ENCODE measurements at places on chromosomes 3 and 15. TPM values are rescaled to one million over a fixed set of nuclear protein-coding genes. Genes with fewer than 3 reads are reported as not detected.

GRCh38 chr3:111911446-111911845 is 52.4 kb downstream of the PHLDB2 start:
- no peak overlapping the region for H3K4me3 ChIP-seq
- peaks cover 6% of the 10 kb centered on the region for H3K36me3 ChIP-seq
- no peak for DNase-seq
- H3K27me3 ChIP-seq = no peaks in the 10 kb centered on the region
- peak overlapping the region; percentile 38 for H3K27ac ChIP-seq

DNA sequence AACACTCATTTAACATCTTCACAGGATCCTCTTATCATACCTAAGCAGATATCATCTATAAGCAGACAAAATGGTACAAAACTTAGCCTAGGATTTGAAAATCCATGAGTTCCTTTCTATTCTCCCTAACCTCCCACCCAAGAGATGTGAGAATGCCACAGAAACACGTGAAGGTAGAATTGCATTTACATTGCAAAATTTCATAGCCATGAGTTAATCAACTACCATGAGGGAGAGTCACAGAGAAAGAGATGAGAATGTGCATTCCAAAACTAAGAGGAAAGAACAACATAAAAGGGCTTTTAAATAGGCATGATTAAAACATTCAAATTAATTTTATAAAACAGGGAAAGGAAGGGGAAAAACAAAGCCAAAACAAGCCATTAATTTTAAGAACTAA is 806.2 kb downstream of the NTRK3 start:
- H3K27me3 ChIP-seq = no peaks in the 10 kb centered on the region
- H3K36me3 ChIP-seq = no peaks in the 10 kb centered on the region
- H3K4me1 ChIP-seq = no peaks in the 10 kb centered on the region
- no peak overlapping the region for H3K4me3 ChIP-seq
- no peak for DNase-seq
- H3K27ac ChIP-seq = no peak overlapping the region

DNA sequence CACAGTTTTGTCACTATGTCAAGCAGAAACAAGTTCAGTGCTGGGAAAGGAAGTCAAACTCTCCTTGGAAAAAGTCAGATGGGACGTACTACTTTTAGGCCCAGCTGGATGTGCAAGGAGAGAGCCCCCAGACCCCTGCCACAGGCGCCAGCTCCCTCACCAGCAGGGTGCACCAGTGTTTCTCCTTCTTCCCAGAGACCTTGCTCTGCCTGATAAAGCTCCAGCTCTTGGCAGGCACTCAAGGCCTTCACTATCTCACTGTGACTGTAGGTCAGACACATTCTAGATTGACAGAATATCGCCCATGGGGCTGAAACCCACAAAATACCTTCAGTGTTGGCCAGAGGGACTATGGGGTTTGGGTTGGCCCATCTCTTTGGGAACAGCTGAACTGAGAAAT is 54.8 kb upstream of the CHRNB4 start:
- H3K27me3 ChIP-seq = no peaks in the 10 kb centered on the region
- no peak overlapping the region for H3K4me3 ChIP-seq
- no peak overlapping the region for H3K27ac ChIP-seq

DNA sequence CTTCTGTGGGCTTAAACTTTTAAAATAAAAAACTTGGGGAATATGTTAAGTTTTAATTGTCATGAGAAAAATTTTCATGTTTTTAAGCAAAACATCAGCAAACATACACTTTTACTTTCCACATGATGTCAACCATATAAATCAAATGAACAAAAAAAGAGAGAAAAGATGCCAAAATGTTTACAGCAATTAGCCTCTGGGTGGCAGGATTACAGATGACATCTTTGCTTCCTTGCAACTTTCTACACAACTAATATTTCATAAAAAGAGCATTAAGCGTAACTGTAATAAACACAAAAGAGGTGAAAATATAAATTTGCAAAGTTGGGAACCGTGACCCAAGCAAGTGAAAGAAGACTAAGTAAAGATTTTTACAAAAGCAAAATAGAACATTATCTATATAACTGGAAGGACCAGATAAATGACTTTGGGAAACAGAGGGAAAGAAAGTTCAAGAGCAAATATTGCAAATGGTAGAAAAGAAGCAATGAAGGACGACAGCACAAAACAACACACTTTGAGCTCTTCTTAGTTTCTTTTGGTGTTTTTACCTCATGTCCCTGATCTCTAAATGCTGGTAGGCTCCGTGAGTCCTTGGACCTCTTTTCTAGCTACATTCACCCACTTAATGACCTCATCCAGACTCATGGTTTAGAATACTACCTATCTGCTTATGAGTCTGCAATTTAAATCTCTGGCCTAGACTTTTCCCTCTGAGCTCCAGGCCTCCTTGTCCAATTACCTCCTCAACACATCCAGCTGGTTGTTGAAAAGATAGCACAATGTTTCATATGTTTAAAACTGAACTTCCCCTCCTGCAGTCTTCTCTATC is 9.4 kb downstream of the TP53BP1 start:
- no peaks in the 10 kb centered on the region for H3K27me3 ChIP-seq
- no peaks in the 10 kb centered on the region for H3K4me1 ChIP-seq
- H3K27ac ChIP-seq = no peak overlapping the region
- H3K36me3 ChIP-seq = peaks cover 77% of the 10 kb centered on the region

DNA sequence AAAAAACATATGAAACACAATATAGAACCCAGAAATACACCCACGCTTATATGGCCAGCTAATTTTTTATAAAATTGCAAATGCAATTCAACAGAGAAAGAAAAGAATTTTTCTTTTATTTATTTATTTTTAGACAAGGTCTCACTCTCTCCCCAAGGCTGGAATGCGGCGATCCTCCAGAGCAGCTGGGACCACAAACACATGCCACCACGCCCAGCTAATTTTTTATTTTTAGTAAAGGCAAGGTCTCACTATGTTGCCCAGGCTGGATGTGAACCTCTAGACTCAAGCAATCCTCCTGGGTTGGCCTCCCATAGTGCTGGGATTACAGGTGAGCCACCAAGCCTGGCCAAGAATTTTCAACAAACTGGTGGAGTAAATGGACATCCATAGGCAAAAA is 117.9 kb downstream of the SCAPER start:
- no peak overlapping the region for H3K4me3 ChIP-seq
- H3K4me1 ChIP-seq = no peaks in the 10 kb centered on the region
- no peak for DNase-seq
- H3K36me3 ChIP-seq = peaks cover 7% of the 10 kb centered on the region
- H3K27ac ChIP-seq = no peak overlapping the region

DNA sequence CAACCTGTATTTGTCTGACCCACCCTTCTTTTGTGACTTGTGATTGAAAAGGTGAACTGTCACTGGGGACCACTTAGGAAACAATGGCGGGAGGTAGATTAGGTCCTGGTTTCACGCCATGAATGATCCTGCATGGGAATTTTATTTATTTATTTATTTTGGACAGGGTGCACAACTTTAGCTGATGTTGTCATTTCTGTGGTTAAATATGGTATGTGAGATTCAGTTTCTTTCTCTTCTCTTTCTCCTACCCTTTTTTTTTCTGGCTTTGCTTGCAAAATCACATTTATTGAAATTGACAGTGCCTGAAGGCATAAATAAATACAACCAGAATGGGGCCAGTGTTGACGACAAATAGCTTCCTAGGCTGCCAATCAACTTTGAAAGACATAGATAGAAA is 18.0 kb upstream of the HTR3E start:
- H3K4me3 ChIP-seq = no peak overlapping the region
- no peaks in the 10 kb centered on the region for H3K36me3 ChIP-seq
- no peaks in the 10 kb centered on the region for H3K27me3 ChIP-seq
- H3K4me1 ChIP-seq = no peaks in the 10 kb centered on the region
- H3K27ac ChIP-seq = no peak overlapping the region

DNA sequence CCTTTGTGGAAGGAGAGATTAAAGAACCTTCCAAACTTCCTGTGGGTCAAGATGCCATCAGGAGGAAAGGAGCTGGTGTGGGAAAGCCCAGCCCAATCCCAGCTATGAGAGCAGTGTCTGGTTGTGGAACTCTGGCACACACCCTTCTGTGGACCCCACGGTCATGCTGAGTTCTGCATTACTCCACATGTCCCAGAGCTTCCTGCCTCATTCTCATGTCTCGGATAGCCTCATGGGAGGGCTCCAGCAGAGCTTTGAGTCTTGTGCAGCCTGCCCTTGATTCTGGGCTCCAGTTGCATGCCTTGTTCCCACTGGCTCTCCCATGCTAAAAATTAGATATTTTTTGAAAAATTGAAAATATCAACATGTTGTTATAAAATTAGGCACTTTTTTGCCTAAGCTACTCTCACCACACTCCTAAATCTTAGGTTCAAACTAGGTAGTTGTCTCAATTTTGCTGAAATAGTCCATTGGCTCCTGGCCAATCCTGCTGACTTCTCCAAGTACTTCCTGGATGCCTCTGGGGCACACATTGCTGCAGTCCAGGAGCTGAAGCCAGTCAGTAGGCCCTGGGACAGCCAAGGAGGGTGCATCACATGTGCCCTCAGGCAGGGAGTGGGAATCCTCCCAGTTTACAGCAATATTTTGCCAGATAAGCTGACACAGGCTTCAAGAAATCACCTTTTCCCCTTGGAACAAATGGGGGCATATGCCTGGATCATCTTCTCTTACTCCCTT is 144.3 kb downstream of the EEFSEC start:
- H3K4me3 ChIP-seq = no peak overlapping the region
- DNase-seq = no peak
- no peaks in the 10 kb centered on the region for H3K27me3 ChIP-seq
- H3K4me1 ChIP-seq = no peaks in the 10 kb centered on the region

DNA sequence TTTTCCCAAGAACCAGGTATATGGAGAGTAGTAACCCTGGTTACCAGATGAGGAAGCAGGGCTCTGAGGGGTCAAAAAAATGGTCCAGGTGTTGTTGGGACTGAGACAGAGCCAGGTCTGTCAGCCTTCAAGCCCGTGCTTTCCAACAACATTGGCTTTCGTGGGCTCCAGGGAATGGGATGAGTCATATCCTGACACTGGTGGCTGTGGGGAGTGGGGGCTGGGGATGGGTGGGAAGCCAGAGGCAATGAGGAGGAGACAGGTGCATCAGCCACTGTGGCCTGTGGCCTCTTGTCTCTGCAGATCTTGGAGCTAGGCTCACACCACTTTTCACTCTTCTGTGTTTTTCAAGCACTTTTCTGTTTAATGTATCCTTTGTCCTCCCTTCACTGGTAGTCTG is 38.2 kb downstream of the CORO2B start:
- no peaks in the 10 kb centered on the region for H3K36me3 ChIP-seq
- H3K27me3 ChIP-seq = no peaks in the 10 kb centered on the region
- H3K4me3 ChIP-seq = no peak overlapping the region
- H3K27ac ChIP-seq = no peak overlapping the region
- peaks cover 5% of the 10 kb centered on the region for H3K4me1 ChIP-seq
- no peak for DNase-seq

- no peak overlapping the region for H3K27ac ChIP-seq
- H3K4me3 ChIP-seq = no peak overlapping the region
- no peaks in the 10 kb centered on the region for H3K4me1 ChIP-seq
- no peak for DNase-seq
Observed at GRCh38 chr3:2735392-2735894, 374.7 kb downstream of the IL5RA start.

DNA sequence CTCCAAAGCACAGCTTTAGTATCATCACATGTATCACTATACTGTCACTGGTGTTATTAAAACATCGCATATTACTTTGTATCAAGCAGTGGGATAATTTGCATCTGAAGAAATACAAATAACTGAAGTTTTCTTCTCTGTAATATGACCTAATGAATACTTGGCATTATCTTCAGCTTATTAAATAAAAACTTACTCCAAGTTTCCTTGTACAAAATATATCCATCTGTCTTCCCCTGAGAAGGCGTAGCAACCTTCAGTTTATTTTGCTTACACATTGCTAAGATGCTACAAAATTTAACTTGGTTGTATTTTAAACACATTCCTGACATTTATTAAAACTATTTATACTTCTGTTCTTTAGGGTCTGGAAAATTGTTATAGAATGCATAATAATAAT is 13.7 kb downstream of the FGF7 start:
- peak overlapping the region; percentile 73 for H3K27ac ChIP-seq
- no peak overlapping the region for H3K4me3 ChIP-seq
- peaks cover 66% of the 10 kb centered on the region for H3K4me1 ChIP-seq
- H3K27me3 ChIP-seq = no peaks in the 10 kb centered on the region
- H3K36me3 ChIP-seq = no peaks in the 10 kb centered on the region

GRCh38 chr15:73265536-73266153 is 103.1 kb downstream of the HCN4 start:
- H3K36me3 ChIP-seq = peaks cover 34% of the 10 kb centered on the region
- no peaks in the 10 kb centered on the region for H3K27me3 ChIP-seq
- H3K27ac ChIP-seq = no peak overlapping the region
- no peak for DNase-seq
- no peaks in the 10 kb centered on the region for H3K4me1 ChIP-seq
- H3K4me3 ChIP-seq = no peak overlapping the region

- H3K27me3 ChIP-seq = no peaks in the 10 kb centered on the region
- no peak overlapping the region for H3K27ac ChIP-seq
- DNase-seq = no peak
- no peak overlapping the region for H3K4me3 ChIP-seq
- H3K36me3 ChIP-seq = peaks cover 24% of the 10 kb centered on the region
- H3K4me1 ChIP-seq = no peaks in the 10 kb centered on the region
Observed at GRCh38 chr3:50183755-50184154, 7.7 kb upstream of the GNAT1 start.

DNA sequence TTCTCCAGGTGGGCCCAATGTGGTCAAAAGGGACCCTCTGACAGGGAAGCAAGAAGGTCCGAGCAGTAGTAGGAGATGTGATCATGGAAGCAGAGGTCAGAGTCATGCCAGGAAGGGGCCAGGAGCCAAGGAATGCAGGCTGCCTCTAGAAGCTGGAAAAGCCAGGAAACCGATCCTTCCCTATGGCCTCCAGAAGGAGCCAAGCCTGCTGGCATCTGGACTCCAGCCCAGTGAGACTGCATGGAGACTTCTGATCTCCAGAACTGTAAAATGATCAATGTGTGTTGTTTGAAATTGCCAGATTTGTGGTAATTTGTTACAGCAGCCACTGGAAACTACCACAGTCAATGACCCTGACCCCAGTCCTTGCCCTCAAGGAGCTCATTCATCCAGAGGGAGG is 56.8 kb upstream of the SPATA12 start:
- H3K27ac ChIP-seq = peak overlapping the region; percentile 5
- DNase-seq = no peak
- H3K27me3 ChIP-seq = no peaks in the 10 kb centered on the region
- H3K4me1 ChIP-seq = peaks cover 63% of the 10 kb centered on the region

DNA sequence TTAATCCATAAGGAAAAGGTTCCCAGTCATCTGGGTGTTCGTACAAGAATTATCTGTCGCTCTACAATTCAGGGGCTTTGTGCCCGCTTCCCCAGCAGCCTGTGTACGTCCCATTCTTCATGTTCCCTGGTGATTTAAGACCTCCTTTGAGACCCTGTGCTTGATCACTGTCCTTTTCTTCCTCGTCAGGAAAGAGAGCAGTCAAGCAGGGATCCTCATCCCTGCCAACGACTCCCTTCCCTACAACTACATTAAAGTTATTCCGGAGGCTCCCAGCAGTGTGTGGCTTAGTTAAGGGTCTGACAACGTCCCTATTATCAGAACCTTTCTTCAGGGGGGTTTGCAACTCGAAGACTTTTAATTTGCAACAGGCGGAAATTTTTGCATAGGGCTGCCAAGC is 175.7 kb downstream of the FOXP1 start:
- no peak for DNase-seq
- no peaks in the 10 kb centered on the region for H3K4me1 ChIP-seq
- H3K27me3 ChIP-seq = no peaks in the 10 kb centered on the region
- no peak overlapping the region for H3K4me3 ChIP-seq
- H3K36me3 ChIP-seq = no peaks in the 10 kb centered on the region

LRRC3B gene
- not detected for polyA plus RNA-seq

ASTE1 gene
- polyA plus RNA-seq = 4.9 TPM

GABRB3 gene
- polyA plus RNA-seq = 0.23 TPM

HRH1 gene
- polyA plus RNA-seq = 1.8 TPM

PPP1R14D gene
- polyA plus RNA-seq = 212 TPM

ARNT2 gene
- 2.7 TPM for polyA plus RNA-seq
